ENCODE measurements at places on chromosomes 7 and 10. TPM values are rescaled to one million over a fixed set of nuclear protein-coding genes. Genes with fewer than 3 reads are reported as not detected.

DNA sequence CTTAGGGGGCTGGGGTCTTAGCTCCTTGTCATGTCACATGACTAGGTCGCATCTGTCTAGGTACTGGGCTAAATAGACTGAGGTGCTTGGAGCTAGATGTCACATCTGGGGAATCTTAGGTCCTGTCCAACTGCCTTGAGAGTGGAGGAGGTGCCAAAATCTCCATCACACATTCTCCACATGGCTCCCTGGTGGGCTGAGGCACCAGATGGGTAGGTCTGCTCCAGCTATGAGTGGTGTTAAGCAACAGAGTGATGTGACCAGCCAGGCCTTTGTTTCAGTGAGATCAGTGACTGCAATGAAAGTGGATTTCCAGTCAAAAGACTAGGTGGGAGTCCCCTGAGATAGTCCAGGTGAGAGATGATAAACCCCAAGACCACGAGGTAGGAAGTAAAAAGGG is 251.8 kb downstream of the BMPER start:
- no peak for DNase-seq

DNA sequence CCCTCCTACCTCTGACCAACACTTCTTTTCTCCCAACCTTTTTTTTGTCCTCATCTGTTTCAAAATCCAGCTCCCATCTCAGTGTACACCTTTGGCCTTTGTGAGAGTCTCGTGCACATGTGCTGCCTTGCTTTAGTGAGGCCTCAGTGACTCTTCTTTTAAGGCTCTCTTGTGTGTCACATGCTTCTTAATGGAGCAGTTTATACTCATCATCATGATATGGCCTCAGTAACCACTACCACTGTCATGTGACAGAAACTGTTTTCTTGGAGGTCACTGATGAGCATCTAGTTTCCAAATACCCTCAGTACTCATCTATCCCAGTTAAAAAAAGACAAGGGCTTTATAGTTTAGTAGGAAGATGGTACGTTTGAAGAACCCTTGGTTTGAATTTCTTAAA is 8.1 kb upstream of the ARHGAP22 start:
- DNase-seq, result no peak

GRCh38 chr7:108308903-108309302 is 147.3 kb downstream of the NRCAM start:
- no peak for DNase-seq

- DNase-seq, result peak; percentile 20
These were observed 78.5 kb downstream of the GRID1 start for GRCh38 chr10:86287966-86288579.

DNA sequence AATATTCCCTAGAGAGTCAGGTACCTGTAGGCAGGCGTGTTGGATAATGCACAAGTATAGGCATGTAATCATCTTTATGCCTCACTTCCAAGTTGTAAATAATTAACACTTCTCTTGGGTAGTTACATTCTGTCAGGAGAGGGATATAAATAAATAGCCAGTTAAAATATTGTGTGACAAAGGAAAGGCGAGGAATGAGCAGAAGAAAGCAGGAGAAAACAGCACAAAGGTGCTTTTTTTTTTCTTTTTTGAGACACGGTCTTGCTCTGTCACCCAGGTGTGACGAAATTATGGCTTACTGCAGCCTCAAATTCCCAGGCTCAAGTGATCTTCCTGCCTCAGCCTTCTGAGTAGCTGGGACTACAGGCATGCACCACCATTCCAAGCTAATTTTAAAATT is 99.2 kb upstream of the LYZL2 start:
- no peak for DNase-seq

- DNase-seq, result peak; percentile 55
These were observed 138.4 kb upstream of the TNS3 start for GRCh38 chr7:47720141-47720906.

DNA sequence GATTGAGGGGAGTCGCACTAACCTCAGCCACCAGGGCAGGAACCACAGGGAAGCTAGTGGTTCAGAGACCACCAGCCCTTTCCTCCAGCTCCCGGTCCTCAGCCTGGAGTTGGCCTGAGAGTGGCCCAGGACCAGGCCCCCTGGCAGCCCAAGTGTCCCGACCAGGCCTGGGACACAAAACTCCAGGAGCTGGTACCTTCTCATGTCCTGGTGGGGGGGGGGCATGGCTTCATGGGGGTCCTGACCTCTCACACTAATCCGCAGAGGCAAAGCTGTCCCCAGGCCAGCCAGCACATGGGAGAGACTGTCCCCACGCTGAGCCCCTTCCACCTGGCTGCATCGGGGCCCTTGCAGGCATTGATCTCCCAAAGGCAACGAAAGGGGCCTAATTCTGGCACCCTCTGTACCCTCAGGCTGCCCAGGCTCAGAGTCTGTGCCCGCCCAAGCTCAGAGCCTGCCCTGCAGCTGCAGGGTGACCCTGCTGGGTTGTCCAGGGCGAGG is 28.2 kb downstream of the GPRIN2 start:
- no peak for DNase-seq

GRCh38 chr10:96468845-96469244 is 44.9 kb downstream of the TLL2 start:
- no peak for DNase-seq

- no peak for DNase-seq
These were observed 296.2 kb downstream of the MDFIC start for GRCh38 chr7:115218076-115218475.

- peak; percentile 38 for DNase-seq
These were observed 164.9 kb upstream of the RNF32 start for GRCh38 chr7:156475666-156476065.

GRCh38 chr7:53603461-53603860 is 568.0 kb downstream of the POM121L12 start:
- no peak for DNase-seq

GRCh38 chr10:1315178-1315577 is 259.0 kb downstream of the WDR37 start:
- no peak for DNase-seq

DNA sequence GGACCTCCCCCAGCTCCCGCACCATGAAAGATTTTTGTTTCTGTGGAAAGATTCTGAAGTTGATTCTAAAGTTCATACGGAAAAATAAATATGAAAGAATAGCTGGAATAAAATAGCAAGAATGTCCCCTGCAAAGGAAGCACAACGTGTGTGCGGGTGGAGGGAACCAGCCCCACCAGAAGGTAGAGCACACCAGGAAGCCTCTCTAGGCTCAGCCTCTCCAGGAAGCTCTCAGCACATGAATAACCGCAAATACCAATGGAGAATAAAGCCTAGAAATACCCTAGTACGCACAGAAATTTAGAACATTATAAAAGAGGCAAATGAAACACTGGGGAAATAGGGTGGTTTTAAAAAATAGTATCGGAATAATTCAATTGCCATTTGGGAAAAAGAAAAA is 24.6 kb upstream of the FAM170B start:
- DNase-seq, result no peak

GRCh38 chr10:26805567-26806245 is 55.1 kb downstream of the ABI1 start:
- DNase-seq, result no peak

GRCh38 chr10:21146436-21146789 is 249.3 kb upstream of the NEBL start:
- DNase-seq, result no peak

DNA sequence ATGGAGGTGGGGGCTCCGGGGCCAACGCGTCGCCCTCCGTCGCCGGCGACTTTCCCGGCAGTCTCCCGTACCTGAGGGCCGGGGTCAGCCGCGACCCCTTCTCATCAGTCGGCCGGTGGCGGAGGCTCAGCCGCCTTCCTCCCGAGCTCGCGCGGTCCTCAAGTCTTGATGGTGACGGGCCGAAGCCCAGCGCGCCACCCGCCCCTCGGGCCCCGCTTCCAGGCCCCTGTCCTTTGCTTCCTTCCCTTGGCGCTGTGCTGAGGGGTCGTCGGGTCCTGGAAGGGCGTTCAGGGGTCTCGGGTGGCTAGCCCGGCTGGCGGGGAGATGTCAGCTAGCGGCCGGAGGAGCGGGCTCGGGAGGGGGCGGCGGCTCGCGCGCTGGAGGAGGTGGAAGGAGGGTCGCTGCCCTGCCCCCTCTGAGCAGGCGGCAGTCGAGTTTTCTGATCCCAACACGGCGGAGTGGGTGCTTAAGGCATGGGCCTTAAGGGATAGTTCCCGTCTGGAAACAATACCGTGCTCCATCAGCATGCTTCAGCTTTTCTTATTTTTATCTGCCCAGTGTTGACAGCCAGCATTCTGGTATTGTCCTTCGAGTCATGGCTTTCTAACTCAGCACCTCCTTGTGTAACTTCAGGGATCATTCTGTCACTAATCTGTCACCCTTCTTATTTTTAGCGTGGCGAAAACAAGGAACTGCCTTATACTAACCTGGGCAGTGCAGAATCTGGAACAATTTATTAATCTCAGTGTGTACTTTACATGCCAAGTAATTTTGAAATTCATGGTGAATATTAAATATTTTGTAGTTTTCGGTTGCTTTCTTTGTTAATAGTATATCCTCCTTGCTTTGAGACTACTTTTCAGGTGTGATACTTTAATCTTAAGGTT is 748 bp downstream of the PHTF2 start:
- DNase-seq, result peak; percentile 54

GRCh38 chr7:134856691-134857090 is 77.3 kb downstream of the CALD1 start:
- no peak for DNase-seq

GRCh38 chr10:104434601-104435000 is 81.0 kb downstream of the CFAP58 start:
- no peak for DNase-seq

DNA sequence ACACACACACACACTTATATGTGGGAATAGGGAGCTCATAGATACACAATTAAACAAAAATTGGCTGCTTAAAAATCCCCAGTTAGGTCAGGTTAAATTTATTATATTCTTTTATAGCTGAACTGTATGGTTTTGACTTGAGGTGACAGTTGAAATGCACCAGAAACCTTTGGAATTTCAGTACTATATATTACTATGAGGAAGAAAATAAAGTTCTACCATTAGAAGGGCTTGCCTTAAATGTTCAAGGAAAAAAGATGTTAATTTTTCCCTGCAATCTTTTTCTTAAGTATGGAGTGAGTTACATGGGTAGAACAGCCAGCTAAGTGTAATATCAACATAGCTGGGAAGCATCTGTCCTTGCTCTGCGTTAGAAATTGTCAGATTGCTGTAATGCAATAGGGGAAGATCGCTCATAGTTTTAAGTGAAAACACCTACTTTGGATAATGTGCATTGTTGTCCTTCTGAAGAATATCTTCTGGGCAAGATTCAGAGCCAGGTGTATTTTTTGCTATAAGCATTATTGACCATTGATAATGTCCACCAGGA is 415.8 kb upstream of the MKI67 start:
- DNase-seq, result no peak

DNA sequence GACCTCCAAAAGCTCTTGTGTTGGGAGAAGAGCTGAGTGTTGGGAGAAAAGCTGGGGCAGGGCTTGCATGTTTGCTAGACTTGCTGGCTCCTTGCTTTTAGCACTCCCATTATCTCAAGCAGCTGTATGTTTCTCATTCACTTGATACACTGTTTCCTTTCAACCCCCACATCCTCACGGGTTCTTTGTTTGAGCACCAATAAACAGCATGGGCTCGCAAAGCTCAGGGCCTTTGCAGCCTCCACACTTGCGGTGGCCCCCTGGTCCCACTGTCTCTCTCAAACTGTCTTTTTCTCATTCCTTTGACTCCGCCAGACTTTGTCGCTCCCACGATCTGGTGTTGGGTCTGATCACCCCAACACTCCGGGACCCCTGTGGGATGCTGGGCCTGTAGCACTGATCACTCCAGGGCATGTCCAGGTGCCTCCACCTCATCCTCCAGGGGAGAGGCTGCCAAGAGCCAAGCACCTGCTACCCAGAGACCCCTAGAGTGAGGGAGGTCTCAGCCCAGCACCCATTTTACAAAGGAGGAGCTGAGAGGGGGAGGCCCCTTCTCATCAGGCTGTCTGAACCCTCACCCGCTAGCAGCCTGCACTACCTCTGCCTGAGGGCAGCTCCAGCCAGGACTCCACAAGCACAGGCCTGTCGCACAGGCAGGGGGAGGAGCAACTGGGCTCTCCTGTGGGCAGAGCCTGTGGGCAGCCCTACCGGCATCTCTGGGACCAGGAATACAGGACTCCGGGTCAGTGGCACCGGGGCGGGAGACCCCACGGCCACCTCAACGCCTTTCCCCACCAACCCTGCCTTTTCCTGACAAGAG is 49.1 kb upstream of the MSMB start:
- DNase-seq, result peak; percentile 78

GRCh38 chr7:35424869-35425495 is 171.1 kb upstream of the TBX20 start:
- DNase-seq, result no peak

DNA sequence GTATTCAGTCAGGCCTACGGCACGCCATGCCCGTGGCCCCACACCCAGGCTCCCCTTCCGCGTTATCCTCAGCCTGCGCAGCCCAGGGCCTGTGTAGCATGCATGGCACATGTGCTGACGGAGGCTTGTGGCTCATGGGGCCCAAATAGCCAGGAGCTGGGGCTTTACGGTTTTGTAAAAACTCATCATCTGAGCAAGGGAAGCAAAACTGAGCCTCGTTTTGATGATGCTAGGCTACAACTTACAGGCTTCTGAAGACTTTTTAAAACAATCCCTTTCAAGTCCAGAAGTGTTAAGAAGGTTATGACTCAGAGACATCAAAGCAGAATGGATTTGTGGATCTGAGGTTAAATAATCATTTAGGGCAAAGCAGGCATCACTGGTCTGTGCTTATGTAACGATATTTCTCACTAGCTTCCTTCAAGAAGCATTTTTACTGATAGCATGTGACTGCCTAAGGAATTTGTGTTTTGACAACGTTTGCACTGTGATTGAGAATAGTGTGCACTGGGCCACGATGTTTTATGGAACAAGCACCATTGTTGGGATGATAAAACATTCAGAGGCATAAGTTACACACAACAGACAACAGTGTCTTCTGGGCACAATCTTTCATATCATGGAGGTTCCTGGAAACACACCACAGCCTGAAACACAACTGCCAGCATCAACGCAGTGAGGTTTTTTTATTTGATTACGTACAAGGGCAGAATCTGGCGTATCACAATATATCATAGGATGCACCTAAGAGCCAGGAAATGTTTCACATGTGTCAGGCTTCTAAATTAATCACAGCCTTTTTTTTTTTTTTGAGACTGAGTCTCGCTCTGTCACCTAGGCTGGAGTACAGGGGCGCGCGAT is 274.3 kb downstream of the CCDC3 start:
- DNase-seq, result no peak

The STEAP1B gene
- 0.73 TPM for total RNA-seq

The LRIT1 gene
- not detected for total RNA-seq

The SLC13A4 gene
- 0.13 TPM for total RNA-seq

The CTAGE4 gene
- total RNA-seq, result 4.0 TPM

The TMEM270 gene
- not detected for total RNA-seq

The SPDYE9 gene
- not detected for total RNA-seq

The CCDC172 gene
- not detected for total RNA-seq

The PHKG1 gene
- 3.1 TPM for total RNA-seq

The TMEM176B gene
- total RNA-seq, result 32.7 TPM

The PRR15 gene
- total RNA-seq, result 21.9 TPM

The GPER1 gene
- total RNA-seq, result 3.4 TPM
